HCT116 (cell line): ENCODE measurements at places on chromosomes 12 and 14.

- DNase-seq = no peak
These were observed 868 bp downstream of the SPATA7 start for GRCh38 chr14:88386256-88386794.

GRCh38 chr14:51604073-51604472 lies 47.6 kb upstream of the FRMD6 start:
- no peak for DNase-seq

DNA sequence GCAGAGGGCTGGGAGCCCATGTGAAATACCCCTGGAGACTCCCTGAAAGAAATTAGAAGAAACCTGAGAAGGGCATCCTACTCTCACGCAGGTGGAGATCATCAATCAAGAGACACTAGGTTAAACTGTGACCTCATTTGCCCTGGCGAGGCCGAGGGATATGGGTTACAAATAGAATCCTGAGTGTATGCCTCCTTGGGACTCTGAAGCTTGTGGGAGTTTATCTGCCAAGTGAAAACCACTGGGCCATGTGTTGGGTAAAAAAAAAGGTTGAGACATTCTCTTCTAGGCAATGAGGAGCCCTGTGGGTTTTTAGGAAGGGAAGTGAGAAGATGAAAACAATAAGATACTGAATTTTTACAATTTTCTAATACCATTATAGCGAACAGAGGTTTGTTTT lies 160.7 kb upstream of the ARID2 start:
- no peak for DNase-seq

- DNase-seq = peak; percentile 77
These were observed 28.5 kb upstream of the KLHL42 start for GRCh38 chr12:27751386-27752047.

GRCh38 chr12:40907115-40907527 lies 214.9 kb downstream of the CNTN1 start:
- peak; percentile 85 for DNase-seq

DNA sequence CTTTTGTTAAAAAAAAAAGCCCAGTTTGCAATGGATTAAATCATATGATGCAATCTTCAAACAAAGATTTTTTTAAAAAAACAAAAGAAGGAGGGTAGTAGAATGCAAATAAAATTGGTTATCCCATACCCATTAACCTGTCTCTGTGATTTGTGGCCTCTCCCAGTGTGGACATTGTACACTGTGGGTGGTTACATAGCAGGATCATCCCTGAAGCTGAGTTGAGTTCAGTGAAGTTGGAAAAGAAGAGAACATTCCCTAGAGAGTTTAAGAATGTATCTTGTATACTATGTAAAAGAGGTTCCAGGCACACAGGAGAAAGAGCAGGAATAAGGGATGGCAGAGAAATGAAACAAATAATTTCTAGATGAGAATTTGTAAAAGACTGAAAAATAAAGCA lies 142.4 kb upstream of the SLC16A7 start:
- DNase-seq = no peak

DNA sequence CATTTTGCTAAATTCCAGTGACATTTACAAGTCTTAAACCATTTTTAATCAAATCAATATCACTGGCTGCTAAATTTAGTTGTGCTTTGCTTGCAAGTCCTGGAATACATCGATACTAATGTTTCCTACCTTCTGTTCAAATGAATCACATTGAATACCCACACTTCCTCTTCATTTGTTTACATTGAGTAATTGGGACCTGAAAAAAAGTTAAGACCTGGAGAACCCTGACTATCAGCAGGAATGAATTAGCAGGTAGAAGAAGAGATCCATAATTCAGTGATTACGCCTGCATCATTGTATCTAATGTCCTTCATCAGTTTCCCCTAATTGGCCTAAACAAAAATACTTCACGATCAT lies 369.3 kb downstream of the ETNK1 start:
- DNase-seq = no peak

DNA sequence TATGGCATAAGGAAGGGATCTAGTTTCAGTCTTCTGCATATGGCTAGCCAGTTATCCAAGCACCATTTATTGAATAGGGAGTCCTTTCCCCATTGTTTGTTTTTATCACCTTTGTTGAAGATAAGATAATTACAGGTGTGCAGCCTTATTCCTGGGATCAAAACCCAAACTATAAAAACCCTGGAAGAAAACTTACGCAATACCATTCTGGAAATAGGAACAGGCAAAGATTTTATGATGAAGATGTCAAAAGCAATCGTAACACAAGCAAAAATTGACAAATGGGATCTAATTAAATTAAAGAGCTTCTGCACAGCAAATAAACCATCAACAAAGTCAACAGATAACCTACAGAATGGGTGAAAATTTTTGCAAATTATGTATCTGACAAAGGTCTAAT lies 128.5 kb upstream of the DCN start:
- DNase-seq = no peak

DNA sequence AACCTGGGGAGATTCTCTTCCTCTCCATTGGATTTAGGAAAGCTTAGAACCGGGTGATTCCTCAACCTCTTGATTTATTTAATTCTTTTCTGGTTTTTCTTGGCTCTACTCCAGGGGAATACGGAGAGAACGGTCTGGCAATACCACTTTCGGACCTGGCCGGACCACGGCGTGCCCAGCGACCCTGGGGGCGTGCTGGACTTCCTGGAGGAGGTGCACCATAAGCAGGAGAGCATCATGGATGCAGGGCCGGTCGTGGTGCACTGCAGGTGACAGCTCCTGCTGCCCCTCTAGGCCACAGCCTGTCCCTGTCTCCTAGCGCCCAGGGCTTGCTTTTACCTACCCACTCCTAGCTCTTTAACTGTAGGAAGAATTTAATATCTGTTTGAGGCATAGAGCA lies 67.6 kb downstream of the PTPN11 start:
- no peak for DNase-seq

- DNase-seq = no peak
These were observed 73.3 kb upstream of the HECTD1 start for GRCh38 chr14:31280871-31281220.

GRCh38 chr14:71524320-71524982 lies 407.8 kb upstream of the RGS6 start:
- no peak for DNase-seq

DNA sequence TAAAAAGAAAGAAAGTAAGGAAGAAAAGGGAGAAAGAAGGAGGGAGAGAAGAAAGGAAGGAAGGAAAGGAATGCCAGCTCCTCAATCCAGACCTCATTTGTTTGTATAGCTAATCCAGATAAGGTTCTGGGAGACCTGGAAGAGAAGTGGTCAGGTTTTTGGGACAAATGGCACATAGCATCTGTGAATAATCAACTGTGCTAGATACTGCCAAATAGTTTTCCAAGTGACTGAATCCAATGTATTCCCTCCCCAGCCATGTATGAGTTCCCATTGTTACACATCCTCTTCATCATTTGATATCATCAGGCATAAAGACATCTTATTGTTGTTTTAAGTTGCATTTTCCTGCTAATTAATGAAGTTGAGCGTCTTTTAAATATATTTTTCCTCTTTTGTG lies 18.6 kb upstream of the PTGR2 start:
- DNase-seq = no peak

GRCh38 chr12:62130834-62131552 lies 129.2 kb upstream of the USP15 start:
- DNase-seq = no peak

GRCh38 chr12:78101946-78102635 lies 271.4 kb downstream of the NAV3 start:
- peak; percentile 6 for DNase-seq

DNA sequence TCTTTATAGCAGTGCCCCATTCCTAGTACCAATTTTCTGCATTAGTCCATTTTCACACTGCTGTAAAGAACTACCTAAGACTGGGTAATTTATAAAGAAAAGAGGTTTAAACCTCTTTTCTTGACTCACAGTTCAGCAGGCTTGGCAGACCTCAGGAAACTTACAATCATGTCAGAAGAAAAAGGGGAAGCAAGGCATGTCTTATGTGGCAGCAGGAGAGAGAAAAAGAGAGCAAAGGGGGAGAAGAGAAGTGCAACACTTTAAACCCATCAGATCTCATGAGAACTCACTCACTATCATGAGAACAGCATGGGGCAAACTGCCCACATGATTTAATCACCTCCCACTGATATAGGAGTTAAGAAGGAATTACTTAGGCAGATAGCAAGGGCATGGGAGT lies 101.6 kb upstream of the PLEKHG7 start:
- no peak for DNase-seq

DNA sequence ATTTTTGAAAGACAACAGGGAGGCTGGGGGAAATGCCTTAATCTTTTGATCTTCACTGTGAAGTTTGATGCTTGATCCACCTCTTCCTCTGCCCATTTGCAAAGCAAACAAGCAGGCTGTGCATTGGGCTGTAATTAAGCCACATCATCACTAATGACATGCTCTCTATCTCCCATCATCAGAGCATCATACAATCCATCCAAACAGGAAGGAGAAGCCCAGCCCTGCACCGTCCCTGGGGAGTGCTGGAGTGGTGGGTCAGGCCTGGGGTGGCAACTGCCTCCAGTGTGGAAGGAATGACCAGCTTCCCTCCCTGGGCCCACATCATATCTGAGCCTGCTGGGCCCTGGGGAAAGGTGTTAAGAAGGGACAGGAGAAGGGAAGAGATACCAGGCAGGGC lies 6.9 kb upstream of the KRT74 start:
- DNase-seq = no peak

- DNase-seq = no peak
These were observed 135.3 kb upstream of the SOX5 start for GRCh38 chr12:24084800-24085199.

DNA sequence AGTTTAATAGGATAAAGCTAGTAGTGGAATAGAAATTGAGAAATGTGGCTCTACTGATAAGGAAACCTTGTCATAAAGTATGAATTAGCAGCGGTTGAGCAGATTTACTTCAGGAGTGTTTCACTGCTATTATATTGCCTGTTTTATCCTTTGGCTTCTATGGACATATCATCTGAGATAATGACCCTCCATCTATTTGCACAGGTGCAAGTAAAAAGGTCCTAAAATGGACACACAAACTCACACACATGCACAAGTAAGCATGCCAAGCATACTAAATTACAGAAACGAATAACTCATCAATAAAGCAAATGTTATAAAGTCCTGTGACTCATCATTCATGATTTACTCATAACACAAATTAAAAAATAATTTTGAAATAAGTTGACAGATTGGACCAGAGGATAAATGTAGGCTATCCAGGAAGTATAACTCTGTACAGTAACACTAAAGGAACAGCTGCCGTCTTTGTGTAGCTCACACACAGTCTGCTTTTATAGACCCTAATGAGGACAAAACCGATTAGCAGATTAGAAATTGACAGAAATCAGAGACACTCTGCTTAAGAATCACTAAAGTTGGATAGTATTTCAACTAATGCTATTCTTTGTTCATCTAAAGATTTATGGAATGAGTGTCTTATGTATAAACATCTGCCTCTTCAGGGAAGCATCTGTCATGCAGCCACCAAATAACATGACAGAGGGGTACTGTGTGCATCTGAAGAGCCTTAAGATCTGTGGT lies 73.9 kb downstream of the SYT1 start:
- DNase-seq = no peak

DNA sequence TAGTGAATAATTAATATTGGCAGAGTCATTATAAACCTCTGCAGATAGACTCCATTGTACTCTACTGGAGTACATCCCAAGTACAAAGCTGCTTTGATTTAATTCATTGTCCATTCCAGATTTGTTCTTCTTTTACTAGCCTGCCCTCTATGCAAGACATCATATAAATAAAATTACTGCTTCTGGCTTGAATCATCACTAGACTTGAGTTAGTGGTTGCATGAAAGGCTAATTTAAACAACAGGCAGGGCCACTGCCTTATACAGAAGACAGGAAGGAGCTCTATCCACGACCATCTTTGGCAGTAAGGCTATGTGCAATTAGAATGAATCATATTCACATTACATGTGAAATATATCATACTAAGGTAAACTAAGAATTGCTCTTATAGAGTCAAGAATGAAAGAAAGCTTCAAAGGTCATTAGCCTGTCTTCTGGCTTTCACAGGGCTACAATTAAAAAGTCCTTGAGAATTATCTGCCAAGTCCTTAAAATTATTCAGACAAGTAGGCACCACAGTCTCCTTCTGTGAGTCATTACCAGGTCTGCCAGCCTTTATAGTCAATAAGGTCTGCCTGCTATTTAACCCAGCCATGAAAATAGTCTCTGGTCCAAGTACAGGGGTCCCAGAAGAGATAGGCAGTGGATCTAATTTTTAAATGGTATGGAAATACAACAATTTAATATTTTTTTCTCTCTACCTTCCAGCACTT lies 631.8 kb downstream of the TMTC2 start:
- DNase-seq = no peak

- DNase-seq = no peak
These were observed at the start of gene TAS2R7 for GRCh38 chr12:10802587-10802986. Gene TAS2R7 (minus strand): TSS chr12:10802627. CDS start chr12:10802570, 57 bp downstream.

- no peak for DNase-seq
These were observed 25.7 kb downstream of the TSHR start for GRCh38 chr14:80981156-80981555.

GRCh38 chr12:131786331-131786730 lies 41.9 kb upstream of the MMP17 start:
- DNase-seq = no peak

DNA sequence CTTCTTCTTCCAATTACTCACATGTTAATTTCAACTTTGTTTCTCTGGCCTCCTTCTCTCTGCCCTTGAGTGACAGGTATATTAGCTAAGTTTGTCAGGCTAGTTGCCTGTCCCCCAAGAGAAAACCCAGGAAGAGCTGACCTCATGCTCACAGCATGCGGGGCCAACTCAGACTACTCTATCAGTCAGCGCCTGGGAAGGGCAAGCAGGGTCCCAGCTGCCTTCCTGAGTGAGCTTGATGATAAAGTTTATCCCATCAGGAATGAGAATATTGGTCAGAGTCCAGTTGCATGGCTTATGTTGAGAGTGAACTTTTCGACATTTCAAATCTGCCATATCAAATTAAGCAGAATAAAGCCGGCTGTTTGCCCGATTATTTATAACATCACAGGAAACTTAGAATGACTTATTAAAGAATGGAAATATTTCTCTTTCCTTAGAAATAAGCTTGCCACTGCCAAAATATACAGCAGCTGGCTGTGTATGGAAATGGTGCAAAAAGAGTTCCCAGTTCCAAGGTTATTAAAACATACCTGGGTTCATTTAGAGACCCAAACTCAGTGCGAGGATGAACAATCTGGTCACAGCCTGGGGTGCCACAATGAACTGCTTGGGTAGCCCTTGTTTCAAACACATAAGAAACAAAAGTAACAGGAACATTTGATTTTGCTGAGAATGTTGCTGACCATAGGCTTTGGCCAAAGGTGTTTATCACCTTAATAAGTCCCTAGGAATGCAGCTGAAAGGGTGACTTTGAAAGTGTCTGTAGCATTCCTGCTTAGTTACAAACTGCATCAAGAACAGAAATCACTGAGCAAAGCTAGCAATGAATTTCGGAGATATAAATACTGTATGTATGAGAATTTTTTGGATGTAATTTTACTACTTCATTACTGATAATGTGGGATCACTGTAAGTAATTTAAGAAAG lies 1553.8 kb upstream of the FLRT2 start:
- no peak for DNase-seq

- no peak for DNase-seq
These were observed 268.9 kb downstream of the SUDS3 start for GRCh38 chr12:118645219-118645618.
